ENCODE measurements at places on chromosomes 2 and 18.

DNA sequence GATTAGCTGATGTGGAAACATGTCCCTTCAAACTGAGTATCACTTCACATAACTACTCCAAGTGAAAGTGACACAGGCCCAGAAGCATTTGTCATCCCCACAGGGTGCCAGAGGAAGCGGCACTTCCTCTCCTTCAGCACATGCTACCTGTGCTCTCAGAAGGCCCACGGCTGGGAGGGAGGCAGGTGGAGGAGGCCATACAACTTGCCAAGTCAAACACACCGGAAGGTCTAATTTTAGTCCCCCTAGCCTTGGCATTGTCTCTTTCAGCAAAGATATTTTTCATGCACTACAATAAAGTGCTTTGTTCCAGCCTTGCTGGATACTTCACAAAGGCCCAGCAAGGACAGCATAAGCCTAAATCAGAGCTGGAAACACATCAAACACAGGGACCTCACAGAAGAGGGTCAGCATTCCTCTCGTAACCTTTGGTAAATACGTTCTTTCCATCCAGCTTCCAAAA lies 38.0 kb downstream of the VSNL1 start:
- DNase-seq: no peak

- DNase-seq: peak; percentile 50
These were observed 79.2 kb downstream of the LONRF2 start for GRCh38 chr2:100242891-100243619.

DNA sequence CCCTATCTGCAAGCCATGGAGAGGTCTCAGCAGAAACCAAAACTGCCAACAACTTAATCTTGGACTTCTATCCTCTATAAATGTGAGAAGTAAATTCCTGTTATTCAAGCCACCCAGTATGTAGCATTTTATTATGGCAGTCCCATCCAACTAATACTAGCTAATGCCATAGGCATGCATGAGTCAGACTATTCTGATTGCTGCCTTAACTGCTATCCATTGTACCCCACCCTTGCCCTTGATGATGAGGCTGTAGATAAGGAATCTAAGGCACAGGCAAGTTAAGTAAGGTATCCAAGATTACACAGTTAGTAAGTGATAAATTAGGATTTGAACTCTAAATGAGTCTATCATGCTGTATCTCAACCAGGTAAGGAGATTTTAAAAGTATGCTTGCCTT lies 223.0 kb downstream of the UBE2E3 start:
- DNase-seq: no peak

DNA sequence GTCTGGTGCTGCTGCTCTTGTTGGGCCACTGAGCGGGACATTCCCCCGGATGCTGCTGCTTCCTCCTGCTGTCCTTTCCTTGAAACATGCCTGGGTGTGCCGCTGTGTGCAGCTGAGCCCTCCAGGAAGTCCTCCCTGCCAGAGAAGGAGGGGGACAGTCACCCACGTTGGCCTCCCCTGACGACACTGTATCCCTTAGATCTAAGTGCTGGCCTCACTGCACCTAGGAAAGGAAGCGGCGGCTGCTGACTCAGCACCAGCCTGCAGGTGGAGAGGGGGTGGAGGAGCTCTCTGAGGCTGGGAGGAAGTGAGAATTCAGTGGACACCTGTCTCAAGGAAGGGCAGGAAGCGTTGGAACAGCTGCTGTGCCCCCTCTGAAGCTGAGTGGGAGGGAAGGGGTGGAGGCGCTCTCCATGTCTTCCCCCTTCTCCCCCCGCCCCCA lies 239.8 kb downstream of the HAUS1 start:
- DNase-seq: peak; percentile 57

GRCh38 chr2:136765256-136766072 lies at the start of gene THSD7B:
Gene THSD7B (plus strand): TSS chr2:136765545. CDS start chr2:136882179, 116,634 bp downstream.
- no peak for DNase-seq

GRCh38 chr2:66235428-66235827 lies 199.5 kb upstream of the MEIS1 start:
- no peak for DNase-seq
